ENCODE measurements at places on chromosomes 13 and 19.

GRCh38 chr13:43268632-43269031 is 245.2 kb downstream of the DNAJC15 start:
- no peak for DNase-seq

GRCh38 chr13:72692884-72693514 is 34.4 kb downstream of the MZT1 start:
- DNase-seq, result no peak

- DNase-seq, result no peak
Measured at GRCh38 chr13:106917024-106917571, 349.2 kb upstream of the ARGLU1 start.

DNA sequence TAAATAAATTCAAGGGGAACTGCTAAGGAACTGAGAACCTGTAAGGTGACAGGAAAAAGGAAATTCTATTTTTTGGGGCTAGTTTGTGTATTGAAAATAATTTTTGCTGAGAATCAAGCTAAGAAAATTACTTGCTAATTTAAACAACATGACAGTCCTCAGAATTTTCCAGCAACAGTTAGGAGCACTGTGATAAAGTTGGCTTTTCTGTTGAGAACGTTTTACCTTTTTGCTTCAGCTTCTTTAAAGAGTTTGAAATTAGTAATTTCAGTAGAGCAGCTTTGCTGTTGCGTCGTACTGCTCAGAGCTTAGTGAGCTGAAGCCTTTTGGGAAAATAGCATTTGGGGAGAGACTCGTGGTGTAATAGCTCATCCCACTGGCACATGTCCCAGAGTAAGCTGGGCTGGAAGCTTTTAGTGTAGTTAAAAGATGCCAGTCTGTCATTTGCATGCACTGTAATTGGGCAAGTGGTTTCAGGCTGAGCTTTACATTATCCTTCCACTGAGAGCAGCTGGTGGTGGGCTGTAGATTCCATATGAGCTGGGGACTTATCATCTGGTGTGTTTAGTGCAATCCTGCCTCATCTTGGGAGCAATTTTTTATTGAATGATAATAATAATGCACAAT is 69.8 kb downstream of the LRCH1 start:
- DNase-seq, result no peak

DNA sequence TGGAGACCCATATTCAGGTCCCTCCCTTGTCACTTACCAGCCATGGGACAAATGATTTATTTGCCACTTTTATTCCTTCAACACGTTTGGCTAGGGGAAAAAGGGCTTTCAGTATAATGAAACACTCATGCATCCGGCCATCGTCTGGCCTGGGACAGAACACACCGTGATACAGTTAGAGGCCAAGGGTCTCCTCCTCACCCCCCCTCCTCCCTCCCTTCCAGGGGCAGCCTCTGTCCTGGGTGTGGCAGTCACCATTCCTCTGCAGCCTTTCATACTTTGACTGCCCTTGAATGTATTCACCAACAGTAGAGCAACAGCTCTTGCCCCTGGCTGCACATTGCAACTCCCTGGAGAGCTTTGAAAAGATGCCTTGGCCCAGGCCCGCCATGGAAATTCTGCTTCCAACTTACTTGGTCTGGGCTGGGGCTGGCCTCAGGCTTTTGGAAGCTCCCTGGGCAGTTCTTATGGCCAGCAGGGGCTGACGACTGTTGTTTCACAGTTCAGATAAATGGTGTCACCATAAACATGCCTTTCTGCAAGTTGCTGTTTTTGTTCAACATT is 3.0 kb downstream of the PAK4 start:
- no peak for DNase-seq

- DNase-seq, result no peak
Measured at GRCh38 chr19:30217461-30217860, 154.7 kb upstream of the ZNF536 start.

- no peak for DNase-seq
Measured at GRCh38 chr19:12995596-12996405, 526 bp downstream of the NFIX start.

- no peak for DNase-seq
Measured at GRCh38 chr13:30107521-30108136, 199.7 kb downstream of the KATNAL1 start.

DNA sequence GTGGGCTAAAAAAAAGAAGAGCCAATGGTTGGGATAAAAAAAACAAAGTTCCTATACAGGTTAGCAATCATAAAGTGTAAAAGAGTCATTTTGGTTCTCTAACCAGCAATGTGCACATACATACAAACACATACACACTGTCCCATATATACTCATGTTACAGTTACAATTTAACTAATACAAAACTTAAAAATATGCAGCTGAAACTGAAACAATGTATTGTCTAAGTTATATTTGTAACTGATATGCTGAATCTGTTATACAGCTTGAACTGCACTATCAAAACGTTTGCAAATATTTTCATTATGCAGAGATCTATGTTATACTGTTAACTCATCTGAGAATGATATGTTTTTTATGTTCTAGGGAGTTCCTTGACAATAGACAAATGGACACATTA is 173.7 kb downstream of the KLF12 start:
- no peak for DNase-seq
